ENCODE measurements at places on chromosomes 16 and 17.

GRCh38 chr17:30580916-30581315, 103.7 kb downstream of the GOSR1 start:
- no peak for DNase-seq

GRCh38 chr17:57412520-57413096, 156.3 kb downstream of the MSI2 start:
- no peak for DNase-seq

- DNase-seq = no peak
Observed at GRCh38 chr17:51004249-51004648, 116.4 kb downstream of the SPAG9 start.

- no peak for DNase-seq
Observed at GRCh38 chr17:77704048-77704815, 254.3 kb upstream of the TNRC6C start.

- DNase-seq = no peak
Observed at GRCh38 chr17:45316434-45317110, at the start of gene MAP3K14. MAP3K14 (minus strand) TSS chr17:45317020; CDS start chr17:45290745, 26,275 bp downstream.

GRCh38 chr17:74413491-74413890, 18.4 kb upstream of the GPRC5C start:
- no peak for DNase-seq

DNA sequence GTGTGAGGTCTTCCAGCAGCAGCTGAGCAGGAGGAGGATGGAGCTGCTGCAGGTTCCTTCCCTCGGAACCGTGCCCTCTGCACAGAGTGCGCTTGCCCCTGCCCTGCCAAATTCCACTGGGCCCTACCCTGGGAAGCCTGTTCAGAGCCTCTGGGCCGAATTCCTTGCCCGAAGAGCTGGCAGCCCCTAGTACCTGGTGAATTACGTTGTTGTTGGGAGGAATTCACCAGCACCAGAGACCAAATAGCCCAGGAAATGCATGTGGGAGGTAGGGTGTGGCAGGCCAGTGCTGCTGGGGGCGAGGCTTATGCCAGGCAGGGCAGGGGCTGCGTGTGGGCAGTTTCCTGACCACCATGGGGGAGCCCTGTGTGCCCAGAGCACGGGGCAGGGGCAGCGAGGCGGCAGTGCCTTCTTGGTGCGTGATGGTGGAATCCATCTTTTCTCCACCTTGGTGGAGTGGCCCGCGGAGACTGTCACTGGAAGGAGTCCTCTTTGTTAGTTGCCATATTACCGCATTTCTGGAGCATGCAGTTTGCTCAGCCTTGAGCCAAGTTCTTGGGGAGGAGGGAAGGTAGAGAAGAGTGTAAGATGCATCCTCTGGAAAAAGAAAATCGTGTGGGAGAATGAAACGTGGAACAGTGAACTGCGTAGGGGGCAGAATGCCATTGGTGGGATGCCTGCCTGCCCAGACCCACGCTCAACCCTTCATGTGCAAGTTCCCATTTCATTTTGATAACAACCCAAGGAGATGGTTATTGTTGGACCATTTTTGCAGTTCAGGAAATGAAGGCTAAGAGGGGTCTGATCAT, 2.3 kb downstream of the MRC2 start:
- no peak for DNase-seq

- peak; percentile 60 for DNase-seq
Observed at GRCh38 chr17:81090361-81091136, 55.6 kb downstream of the BAIAP2 start.

GRCh38 chr17:54771409-54771915, 129.2 kb upstream of the TOM1L1 start:
- no peak for DNase-seq

DNA sequence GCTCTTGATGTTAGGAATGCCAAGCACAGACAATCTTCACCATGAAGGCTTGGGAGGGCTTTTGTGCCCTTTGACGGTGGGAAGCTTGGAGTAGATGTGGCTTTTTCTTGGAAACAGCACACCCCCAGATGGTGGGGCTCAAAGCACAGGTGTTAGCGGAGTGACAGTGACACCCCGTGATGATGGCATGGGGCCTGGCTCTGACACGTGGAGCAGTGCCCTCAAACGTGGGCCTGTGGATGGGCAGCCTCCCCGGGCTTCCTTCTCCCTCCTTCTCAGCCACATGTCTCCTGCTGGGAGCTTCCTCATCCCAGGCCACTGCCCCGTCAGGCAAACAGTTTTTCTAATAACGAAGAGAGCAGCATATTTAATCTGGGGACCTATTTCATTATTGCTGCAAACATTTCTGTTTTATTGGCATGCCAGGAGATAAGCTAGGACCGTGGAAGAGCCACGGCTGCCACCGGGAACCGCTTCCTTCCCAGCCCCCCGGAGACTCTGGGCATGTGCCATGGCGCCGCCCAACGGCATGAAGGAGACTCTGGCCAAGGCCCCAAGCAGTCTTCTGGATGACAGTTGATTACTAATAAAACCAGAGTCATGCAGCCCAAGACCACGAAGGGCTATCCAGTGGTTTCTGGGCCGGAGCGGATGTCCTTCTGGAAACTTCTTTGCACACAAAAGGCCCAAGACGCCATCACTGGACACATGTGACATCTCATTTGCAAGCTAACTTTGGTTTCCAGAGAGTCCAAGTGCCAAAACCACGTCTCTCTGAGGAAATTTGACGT, 280.3 kb upstream of the FOXF1 start:
- DNase-seq = no peak

DNA sequence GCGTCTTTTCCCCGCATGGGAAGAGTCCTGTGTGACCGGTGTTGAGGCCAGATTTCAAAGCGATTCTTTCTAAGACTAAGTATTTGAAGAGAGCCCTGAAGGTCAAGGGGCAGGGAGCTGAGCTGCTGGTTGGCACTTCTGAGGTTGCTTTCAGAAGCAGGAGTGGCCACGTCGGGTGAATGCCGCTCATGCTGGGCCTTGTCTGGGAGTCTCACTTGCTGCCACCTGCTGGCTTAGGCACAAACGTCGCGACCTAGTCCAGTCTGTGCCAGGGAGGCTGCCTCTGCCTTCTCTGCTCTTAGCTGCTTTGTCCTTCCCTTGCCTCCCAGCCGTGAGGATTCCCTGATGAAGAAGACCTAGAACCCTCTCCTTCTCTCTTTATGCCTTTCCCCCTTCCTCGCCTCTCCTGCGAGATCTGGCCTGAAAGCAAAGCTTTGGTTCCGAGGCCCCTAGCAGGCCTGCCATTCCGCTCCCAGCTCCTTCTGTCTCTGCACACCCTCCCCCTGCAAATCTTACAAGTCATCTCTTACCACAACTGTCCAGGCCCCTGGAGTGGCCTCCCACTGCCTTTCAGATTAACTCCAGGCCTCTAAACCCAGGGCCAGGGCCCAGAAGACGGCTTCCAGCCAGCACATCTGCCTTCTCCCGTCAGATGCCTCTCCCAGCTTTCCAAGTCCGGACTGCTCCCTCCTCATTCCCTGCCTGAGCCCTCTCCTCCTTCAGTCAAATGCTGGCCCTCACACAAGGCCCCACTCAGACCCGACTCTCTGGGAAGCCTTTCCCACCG, 11.4 kb downstream of the CTNS start:
- peak; percentile 29 for DNase-seq

GRCh38 chr16:58318391-58318790, 23.6 kb upstream of the PRSS54 start:
- no peak for DNase-seq

- no peak for DNase-seq
Observed at GRCh38 chr16:51825779-51826178, 674.7 kb upstream of the SALL1 start.

GRCh38 chr17:42659079-42659931, at the start of gene TUBG2:
TUBG2 (plus strand) TSS chr17:42659284; CDS start chr17:42659504, 220 bp downstream.
- peak; percentile 80 for DNase-seq

DNA sequence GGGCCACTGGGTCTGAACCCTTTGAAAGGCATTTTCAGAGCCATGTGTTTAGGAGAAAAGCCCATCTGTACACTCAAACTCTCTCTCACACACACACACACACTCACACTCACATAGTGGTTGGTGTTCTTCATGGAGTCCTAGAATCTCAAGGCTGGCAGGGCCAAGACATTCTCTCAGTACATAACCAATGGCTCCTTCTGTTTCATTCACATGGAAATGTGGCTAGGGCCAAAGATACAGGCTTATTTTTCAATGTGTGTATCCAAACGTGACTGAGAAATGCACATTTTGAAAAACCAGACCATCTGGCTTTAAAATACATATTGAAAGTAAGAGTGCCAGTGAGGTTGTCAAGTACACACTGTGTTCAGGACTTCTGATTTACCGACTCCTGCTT, 59.0 kb upstream of the SALL1 start:
- no peak for DNase-seq

GRCh38 chr17:8300627-8301242, 5.5 kb upstream of the SLC25A35 start:
- DNase-seq = peak; percentile 60

Data from Jurkat, Clone E6-1 (cell line).